Coronary artery (tissue), 2 donors: ENCODE measurements at places on chromosomes 3 and 15.

- no peak for DNase-seq
Observed at GRCh38 chr3:43287500-43287873, 1.1 kb downstream of the SNRK start.

GRCh38 chr3:129536804-129537203, 6.2 kb upstream of the H1-8 start:
- no peak for DNase-seq

GRCh38 chr15:101675796-101676582, 23.8 kb upstream of the TM2D3 start:
- no peak for DNase-seq

- no peak for DNase-seq
Observed at GRCh38 chr3:56987238-56987895, 73.1 kb upstream of the SPATA12 start.

GRCh38 chr15:39592500-39592899, 11.6 kb downstream of the THBS1 start:
- DNase-seq = no peak

DNA sequence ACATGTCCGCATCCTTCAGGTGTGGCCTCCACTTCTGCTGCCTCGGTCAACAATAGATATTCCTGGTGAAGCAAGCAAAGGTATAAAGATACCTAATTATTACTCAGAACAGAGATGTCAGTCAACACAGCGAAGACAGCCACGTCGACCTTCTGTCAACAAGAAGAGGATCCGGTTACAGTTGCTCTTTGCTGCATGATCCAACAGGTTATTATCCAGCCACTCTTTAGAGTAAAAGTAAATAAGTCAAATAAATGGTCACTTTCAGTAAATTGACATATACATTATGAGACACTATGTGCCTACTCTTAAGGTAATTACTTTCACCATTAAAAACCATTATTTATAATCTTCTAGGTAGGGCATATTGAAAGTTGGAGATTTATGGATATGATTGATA, 356.8 kb upstream of the ATP11B start:
- no peak for DNase-seq

- no peak for DNase-seq
Observed at GRCh38 chr15:95501865-95502264, 828.6 kb upstream of the NR2F2 start.

DNA sequence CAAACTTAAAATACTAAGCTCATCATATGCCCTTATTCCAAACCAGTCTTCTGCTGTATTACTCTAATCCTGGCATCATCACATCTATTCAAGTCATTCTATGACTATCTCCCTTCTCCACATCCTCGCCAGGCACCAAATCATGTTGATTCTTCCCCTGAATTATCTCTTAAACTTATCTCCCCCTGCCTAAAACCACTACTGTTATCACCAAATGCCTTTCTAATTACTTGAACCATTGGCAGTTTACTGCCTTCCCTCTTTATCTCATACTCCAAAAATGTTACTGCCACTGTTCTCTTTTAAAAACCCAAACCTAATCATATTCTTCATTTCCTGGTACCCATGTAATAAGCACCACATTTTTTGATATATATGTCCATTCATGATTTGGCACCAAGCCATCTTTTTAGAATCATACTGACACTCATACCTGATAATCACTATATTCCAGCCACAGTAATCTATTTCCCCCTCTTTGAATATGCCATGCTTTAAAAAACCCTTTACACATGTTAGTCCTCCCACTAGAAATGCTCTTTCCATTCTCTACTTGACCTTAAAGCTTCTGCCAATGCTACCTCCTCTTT, 126.8 kb downstream of the PEAK1 start:
- no peak for DNase-seq

DNA sequence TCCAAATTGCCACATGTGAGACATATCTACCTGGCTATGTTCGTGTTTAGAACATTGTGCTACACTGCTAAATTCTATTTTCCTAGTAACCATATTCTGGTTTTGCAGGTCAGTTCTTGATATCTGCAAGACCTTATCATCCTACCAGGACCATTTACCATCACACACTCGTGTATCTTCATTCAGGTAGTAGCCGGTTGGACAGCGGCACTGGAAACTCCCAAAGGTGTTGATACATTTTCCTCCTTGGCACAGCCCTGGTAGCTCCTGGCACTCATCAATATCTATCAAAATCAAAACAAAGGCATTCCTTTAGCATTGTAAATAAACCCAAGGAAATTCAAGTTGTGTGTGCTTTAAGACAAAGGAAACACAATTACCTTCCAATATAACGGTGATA, 134.2 kb downstream of the DUT start:
- DNase-seq = no peak

DNA sequence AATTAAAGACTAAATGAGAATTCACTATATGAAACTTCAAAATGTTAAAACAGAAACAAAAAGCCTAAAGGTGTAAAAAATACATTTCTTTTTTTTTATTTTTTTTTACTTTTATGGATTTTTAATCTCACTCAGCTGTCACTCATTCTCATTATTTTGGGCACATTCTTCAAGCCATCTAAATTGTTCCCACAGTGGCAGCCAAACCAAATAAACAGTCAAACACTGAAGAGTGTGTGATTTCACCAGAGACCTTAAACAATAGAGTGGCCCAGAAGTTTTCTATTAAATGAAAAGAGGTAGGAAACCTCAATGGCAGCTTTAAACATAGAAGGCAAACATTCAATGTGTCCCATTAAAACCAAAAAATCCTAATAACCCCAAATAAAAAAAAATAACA, 616.1 kb downstream of the OTOL1 start:
- DNase-seq = no peak

DNA sequence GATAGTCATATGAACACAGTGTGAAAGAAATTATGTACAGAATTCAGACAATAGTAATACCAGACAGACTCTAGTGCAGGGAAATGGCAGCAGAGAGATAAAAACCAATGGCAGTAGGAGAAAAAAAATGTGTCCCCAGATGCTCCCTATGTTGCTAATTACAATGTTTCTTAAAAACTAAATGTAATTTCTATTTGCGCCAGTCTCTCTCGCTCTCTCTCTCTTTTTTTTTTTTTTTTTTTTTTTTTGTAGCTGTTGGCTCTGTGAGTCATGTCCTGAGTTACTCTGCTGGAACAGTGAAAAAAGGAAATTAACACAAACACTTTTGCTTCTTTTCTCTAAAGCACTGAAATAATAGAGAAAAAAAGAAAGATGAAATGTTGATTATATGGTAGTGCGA, 871.9 kb downstream of the GBE1 start:
- DNase-seq = no peak

- no peak for DNase-seq
Observed at GRCh38 chr3:18426597-18427193, 1.6 kb upstream of the SATB1 start.

DNA sequence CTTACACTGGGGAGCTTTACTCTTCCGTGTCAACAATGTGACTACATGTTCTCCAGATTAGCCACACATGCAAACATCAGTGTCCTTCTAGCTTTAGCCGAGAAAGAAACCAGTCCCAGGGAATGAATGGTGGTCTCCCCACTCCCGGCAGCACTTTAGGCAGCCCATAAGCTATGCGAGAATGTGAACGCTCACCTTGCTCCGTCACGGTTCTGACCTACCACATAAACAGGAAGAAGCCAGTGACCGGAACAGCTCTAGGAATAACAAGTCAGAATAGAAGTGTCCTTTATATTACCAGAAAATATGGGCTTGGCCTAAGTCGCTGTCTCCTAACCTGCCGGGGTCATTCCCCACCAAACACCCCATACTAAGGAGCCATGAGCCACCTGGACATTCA, 98.0 kb upstream of the ABHD17C start:
- DNase-seq = peak; percentile 11

DNA sequence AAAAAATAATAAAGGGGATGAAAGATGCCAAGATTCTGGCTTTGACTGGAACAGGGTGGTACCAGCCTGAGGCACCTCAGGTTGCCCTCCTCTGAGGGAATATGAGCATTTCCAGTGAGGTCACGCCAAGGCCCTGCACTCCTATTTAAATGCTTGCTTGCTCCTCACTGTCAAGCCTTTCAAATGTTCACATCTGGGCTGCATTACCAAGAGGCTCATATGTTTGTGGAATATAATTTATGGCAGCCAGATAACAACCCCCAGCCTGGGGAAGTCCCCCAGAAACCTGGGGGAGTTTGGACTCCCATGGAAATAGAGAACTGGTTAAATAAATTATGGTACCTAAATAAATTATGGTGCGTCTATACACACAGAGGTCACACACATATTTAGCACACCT, 88.4 kb downstream of the FRMD4B start:
- no peak for DNase-seq

DNA sequence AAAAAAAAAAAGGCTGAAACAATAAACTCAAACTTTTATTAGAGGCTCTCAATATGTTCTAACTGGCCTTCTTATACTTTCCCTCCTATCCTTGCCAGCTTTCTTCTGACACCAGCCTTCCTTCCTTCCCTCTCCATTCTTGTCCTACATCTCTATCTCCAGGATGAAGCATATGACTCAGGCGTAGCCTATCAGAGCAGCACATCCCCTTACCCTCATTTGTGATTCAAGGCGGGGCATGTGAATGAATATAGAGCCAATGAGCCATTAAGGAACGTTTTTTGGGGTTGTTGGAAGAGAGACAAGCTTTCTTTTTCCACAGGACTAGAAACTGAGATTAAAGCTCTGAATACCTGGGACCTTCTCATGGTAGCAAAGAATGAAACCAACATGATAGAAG, 25.1 kb upstream of the KCNMB3 start:
- DNase-seq = no peak

DNA sequence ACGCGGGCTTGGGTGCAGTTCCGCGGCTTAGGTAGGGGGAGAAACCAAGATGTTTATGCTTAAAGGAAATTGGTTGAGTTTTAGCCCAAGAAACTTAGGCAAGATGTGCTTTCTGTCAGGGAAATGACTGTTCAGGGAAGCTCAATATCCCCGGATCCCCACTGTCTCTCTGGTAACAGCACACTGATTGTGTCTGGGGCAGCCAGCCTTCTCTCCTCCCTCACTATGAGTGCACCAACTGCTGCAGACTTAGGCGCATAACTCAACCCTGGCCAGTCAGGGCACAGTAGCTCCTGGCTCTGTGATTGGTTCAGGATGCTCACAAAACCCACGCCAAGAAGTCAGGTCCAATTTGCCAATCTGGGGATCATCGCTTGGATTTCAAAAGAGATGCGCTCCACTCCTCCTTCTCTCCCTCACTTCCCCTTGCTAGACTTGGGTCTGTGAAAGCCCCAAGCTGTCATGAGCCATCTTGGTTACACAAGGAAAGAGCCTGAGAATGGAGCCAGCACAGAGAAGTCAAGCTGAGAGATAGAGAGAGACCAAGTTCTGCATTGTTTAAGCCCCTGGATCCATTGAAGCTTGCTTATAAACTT, 42.5 kb upstream of the CACNA2D3 start:
- no peak for DNase-seq

DNA sequence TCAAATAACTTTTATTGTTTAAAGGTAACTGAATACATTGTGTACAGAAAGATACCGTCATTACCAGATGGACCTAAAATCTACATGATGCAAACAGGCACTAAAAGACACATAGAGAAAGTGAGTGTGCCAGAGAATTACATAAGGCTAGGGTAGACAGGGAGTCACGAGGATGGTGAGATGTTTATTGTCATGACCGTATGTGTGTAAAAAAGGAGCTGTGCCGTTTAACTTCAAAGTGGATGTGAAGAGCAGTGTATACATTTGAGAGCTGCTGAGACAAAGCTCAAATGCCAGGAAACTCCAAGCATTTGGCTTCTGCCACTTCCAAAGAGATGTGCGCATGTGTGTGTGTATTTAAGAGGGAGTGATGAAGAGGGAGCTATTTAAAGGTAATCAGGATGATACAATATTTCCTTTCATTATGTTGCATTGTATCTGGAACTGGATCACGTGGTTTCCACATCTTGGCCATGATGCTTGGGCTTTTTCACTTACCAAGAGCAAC, 51.4 kb upstream of the IGF1R start:
- DNase-seq = no peak

DNA sequence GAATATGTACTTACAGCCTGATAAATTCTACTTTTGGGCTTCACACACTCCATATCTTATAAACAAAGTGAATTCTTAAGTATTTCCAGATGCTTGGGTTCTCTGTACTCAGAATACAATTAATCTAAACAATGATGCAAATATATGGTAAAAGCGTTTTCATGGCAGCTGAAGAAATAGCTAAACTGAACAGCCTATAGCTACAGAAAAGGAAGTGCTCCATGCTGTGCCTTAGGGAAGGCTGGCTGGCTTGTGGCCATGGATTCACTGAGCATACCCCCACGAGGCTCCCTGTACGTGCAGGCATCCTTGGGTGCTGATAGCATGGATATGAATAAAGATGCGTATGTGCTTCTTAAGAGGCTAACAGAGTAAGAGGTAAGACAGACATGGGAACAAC, 264.0 kb downstream of the KLF13 start:
- no peak for DNase-seq

DNA sequence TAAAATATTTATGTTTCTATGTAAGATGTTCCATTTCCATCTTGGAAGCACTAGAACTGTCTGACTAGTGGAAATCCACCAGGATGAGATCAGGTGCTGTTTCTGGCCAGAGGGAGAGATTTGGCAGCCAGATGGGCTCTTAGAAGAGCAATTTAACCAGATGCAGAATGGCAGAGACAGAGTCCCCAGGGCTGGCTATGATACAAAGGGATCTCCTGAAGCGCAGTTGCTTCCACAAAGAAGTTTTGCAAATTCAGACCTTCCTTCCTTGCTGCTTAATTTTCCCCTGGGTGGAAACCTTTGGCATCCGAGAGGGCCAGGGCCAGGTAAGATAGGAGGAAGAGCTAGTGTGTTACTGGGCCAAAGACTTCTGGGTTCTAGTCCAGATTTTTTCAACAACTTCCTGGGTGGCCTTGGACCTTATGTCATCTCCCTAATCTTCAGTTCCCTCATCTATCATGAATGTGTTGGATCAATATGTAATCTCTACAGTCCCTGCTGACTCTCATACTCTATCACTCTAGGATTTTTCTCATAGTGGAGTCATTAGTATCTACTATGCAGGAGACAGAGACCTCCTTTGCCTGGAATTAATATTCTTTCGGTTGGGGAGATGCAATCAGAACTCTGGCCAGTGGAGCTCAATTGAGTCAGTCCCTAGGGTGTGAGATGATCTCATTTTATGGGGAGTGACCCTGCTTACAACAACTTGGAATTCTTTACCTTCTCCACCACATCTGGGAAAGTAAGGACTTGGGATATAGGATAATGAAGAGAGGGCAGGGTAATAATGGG, 41.1 kb upstream of the NDUFB4 start:
- no peak for DNase-seq

GRCh38 chr3:59839283-59839682, 789.5 kb upstream of the CFAP20DC start:
- DNase-seq = no peak

DNA sequence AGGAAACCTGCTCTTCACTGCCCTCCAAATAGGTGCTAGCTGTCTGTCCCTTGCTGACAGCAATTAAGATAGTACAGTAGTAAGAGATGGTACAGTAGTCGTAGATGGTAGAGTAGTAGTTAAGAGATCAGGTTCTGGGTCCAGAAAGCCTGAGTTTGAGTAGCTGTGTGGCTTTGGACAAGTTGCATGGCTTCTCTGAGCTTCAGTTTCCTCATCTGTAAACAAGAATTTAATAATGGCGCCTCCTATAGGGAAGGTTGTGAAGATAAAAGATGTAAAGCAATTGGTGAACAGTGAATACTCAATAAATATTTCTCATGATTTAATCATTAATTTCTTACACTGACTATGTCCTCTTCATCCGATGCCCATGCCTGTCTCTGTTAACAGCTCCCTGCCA, 86.9 kb upstream of the BCL6 start:
- DNase-seq = no peak
